ENCODE measurements at places on chromosomes 16 and 17.

GRCh38 chr16:1740781-1741490 is 30.4 kb downstream of the NME3 start:
- DNase-seq, result no peak

DNA sequence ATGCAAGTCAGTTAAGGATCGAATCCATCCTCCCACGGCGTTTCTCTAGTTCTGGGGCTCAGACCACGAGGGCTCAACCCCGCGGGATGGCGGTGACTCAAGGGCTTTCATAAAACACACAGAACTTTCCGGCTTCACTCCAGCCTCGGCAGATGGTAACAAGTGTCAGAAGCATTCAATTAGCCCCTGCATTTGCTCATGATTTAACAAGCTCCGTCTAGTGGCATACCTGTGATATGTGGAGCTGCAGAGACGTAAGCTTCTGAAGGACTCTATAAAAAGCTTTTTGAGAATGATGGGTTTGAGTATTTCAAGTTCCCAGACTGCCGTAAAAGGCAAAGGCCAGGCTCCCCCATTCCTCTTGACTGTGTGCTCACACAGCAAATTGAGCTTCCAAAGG is 91.3 kb upstream of the SEC14L1 start:
- DNase-seq, result no peak

- DNase-seq, result peak; percentile 99
These were observed 30.9 kb upstream of the SEC14L1 start for GRCh38 chr17:77109764-77110359.

GRCh38 chr17:65638221-65638975 is 77.0 kb upstream of the AXIN2 start:
- DNase-seq, result no peak

- peak; percentile 24 for DNase-seq
These were observed at the start of the genes CCDC78 and HAGHL for GRCh38 chr16:726438-727290. TSS of gene CCDC78 (minus strand) at chr16:726443. CDS start at chr16:726367, 76 bp downstream. TSS of gene HAGHL (plus strand) at chr16:727106. CDS start at chr16:727510, 404 bp downstream.

DNA sequence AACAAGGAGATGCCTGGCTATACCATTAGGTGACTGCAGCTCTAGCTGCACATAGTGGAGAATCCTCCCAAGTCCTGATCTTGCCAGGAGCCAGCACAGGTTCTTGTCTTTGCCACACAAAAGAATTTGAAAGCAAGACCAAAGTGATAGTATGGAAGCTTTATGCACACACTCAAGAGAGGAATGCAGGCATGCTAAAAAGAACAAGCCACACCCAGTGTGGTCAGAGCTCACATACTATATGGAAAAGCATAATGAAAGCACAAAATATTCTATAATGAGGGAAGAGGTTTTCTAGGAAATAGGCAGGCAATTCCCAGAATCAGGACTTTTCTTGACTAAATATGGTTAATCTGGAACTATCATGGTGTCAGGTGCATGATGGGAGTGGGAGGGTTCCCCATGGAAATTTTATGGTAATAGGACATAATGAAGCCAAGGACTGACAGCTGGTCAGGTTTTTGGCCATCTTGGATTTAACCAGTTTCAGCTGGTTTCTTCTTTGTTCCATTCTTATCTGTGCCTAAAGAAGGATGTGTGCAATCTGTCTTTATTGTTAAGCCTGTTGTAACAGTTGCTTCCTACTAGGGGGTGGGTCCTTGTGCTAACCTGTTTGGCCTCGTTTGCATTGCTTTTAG is 171.6 kb downstream of the ZNF18 start:
- no peak for DNase-seq

GRCh38 chr17:2689411-2690164 is 22.0 kb downstream of the CLUH start:
- DNase-seq, result no peak

DNA sequence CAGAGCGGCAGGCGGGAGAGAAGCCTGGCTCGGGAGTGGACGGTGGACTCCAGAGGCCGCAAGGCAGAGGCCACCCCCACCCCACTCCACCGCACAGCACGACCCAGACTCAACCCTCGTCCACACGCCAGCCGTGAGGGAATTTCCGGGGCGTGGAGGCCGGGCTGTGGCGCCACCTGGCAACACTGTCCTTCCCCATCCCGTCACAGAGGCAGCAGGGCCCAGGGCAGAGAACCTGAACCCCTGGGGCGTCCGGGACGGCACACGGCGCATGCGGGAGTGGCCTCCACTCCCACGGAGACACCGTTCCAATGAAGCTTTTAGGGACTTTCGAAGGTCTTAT is 23.5 kb downstream of the GNPTG start:
- no peak for DNase-seq

- no peak for DNase-seq
These were observed 37.2 kb downstream of the CDK5R1 start for GRCh38 chr17:32523827-32524552.

GRCh38 chr17:56165072-56165641 is 11.9 kb downstream of the ANKFN1 start:
- no peak for DNase-seq

- DNase-seq, result no peak
These were observed 148.2 kb upstream of the GOT2 start for GRCh38 chr16:58882292-58882691.

GRCh38 chr16:78363843-78364555 is 264.5 kb downstream of the WWOX start:
- DNase-seq, result peak; percentile 0

DNA sequence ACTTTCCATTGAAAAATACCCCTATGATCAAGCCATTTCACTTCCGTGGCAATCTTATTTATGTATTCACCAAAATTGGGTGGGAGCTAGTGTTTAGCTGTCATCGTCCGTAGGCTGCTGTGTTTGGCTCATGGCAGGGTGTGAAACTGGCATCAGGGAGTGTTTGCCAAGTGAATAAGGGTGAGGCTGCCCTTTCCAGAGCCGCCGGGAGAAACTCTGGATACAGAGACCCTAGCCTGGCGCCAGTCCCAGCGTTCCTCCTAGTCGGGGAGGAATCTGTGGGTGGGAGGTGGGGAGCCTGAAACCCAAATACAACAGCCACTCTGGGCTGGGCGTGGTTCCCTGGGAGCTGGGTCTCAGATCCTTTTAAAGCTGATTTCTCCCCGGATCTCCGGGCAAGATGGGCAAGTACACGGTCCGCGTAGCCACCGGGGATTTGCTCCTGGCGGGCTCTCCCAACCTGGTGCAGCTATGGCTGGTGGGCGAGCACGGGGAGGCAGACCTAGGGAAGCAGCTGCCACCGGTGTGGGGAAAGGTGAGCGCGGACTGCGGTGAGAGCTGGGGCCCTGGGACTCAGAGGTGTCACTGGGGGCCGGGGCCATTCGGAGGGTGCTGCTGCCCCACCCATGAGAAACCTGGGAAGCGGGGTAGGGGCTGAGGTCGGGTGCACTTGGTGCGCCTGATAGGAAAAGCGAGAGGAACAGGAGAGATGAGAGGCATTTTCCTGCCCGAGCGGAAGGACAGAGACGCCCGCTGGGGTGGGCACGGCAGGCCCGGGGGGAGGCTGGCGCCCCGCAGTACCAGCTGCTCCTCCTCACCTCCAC is 62.1 kb upstream of the TEKT1 start:
- DNase-seq, result no peak

DNA sequence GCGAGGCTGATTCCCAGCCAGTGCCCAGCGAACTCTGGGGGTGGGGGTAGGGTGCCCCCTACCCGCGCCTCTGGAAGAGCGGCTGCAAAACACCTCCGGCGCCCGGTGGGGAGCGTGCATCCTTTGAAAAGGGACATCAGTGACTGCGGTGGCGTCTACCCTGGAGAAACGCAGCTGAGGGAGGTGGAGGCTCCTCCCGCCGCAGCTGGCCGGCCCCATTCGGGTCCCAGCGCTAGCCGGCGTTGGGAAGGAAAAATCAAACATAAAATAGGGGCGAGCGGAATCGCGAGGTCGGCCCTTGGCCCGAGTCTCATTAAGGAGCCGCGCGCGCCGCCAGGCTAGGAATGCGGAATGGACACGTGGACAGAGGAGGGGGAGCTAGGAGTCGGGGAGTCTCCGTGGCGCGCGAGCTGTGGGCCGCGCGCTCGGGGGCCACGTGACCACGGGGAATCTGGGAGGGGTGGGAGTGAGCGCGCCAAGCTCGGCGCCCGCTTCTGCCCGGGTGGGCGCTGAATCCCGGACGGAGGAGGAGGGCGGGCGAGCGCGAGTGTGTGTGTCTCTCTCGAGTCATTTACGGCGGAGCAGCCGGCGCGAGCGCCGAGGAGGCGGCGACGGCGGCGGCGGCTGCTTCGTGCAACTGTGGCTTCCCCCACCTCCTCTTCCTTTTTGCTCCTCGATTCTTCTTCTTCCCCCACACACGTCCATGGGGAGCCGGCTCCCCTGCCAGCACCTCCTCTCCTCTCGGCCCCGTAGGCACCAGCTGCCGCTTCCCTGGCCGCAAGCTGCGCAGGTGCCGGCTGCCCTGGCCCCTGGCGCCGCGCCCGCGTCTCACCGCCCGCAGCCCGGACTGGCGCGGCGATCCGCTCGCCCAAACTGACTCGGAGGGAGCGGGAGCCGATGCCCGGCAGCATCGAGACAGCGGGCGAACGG is at the start of gene TMEM132E:
Gene TMEM132E (plus strand): TSS at position 566 of the 930 bp plus-strand sequence. CDS start 1,495 bp downstream, outside the sequence.
- peak; percentile 33 for DNase-seq

- no peak for DNase-seq
These were observed 69.1 kb downstream of the RPTOR start for GRCh38 chr17:80613732-80614071.

GRCh38 chr16:28301154-28301553 is 8.8 kb downstream of the SBK1 start:
- DNase-seq, result no peak

DNA sequence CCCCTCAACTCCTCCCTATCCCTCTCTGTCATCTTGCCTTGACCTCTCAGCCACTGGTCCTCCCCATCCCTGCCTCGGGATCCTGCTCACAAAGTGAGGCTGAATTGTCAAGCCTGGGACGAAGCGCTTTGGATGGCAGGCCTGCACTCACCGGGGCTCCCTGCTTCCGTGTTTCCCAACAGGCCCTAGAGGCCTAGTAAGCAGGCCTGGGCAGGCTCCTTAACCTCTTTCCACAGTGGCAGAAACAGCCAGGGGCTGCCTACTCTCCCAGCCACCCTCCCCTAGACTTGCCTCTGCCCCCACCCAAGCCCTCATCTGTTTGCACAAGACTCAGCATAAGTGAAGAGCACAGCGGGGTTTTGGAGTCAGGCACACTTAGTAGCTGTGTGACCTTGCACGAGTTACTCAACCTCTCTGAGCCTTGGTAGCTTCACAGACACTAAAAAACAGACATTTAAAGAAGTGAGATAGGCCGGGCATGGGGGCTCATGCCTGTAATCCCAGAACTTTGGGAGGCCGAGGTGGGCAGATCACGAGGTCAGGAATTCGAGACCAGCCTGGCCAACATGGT is 5.0 kb upstream of the FADS6 start:
- no peak for DNase-seq

DNA sequence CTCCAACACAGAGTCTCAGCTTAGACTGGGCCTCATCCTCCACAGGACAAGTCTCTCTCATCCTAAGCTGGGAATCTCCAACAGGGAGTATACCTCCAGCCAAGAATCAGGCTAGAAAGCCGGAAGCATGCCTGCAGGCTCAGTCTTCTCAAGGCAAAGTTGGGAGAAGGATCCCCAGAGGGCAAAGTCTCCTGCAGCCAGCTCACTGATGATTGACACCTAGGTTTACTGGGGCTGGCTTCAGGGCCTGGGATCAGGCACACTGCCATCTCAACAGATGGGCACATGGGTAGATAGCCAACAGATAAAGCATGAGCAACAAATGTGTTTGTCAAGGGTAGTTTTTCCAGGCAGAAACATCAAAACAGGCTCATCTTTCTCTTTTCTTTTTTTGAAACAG is 56.1 kb upstream of the TOX3 start:
- DNase-seq, result no peak

GRCh38 chr17:1786708-1787107 is 24.8 kb downstream of the SERPINF1 start:
- no peak for DNase-seq

DNA sequence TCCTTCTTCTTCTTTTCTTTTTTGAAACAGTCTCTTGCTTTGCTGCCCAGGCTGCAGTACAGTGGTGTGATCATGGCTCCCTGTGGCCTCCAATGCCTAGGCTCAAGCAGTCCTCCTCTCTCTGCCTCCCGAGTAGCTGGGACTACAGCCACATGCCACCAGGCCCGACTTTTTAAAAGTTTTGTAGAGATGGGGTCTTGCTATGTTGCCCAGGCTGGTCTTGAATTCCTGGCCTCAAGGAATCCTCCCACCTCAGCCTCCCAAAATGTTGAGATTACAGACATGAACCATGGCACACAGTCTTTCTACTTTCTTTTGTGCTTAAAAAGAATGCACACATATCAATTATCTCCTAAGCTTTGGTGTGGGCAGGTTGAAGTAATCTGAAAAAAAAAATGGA is 61.0 kb upstream of the DNAJA2 start:
- DNase-seq, result no peak

- no peak for DNase-seq
These were observed 124.7 kb downstream of the MAF start for GRCh38 chr16:79475841-79476240.

GRCh38 chr17:41521574-41522261 is 3.0 kb upstream of the KRT15 start:
- peak; percentile 70 for DNase-seq

- DNase-seq, result no peak
These were observed 53.7 kb downstream of the IQCK start for GRCh38 chr16:19771796-19772195.

DNA sequence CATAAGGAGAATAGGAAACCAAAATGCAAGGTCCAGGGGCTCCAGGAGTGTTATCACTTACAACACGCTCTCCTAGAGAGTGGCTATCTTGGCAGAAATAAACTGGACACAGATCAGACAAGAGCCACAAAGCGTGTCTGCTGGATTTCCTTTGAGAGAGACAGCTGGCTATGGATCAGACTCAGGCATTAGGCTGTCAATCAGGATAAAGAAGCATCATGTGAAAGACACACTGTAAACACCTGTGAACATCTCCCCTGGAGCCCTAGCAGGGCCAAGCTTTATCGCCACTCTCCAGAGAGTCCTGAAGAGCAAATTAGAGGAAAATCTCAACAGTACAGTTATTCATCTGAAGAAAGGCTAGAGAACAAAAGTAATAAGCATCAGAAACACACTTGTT is 26.0 kb downstream of the SYCE1L start:
- no peak for DNase-seq

DNA sequence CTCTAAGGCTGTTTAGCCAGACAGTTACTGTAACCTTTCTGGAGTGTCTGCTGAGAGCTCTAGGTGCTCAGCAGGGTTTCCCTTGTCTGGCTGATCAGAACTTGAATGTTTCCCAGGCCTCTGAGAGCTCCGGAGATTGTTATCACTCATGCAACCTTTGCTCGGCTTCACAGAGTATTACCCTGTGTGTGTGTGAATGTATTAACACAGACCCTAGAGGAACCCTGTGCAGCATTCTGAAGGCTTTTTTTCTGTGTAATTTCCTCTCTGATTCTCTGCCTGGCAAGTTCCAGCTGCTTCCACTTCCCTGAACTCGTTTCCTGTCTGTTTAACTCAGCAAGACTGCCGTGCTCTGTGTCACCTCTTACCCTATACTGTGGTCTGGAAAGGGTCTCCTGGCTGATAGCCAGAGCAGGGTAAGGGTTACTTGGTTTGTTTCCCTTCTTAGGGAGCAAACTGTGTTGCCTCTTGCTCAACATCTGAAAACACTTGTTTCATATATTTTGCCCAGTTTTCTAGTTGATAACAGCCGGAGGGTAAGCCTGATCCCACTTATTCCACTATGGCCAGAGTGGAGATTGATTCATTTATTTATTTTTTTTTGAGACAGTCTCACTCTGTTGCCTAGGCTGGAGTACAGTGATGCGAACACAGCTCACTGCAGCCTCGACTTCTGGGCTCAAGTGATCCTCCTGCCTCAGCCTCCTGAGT is 21.7 kb downstream of the PRMT7 start:
- DNase-seq, result peak; percentile 98

All from endothelial cell of umbilical vein (primary cell).